ENCODE measurements at places on chromosomes 7 and 10.

- DNase-seq = no peak
Observed at GRCh38 chr7:52475001-52475582, 560.3 kb upstream of the POM121L12 start.

GRCh38 chr10:60350400-60350799 is 39.3 kb downstream of the ANK3 start:
- no peak for DNase-seq

DNA sequence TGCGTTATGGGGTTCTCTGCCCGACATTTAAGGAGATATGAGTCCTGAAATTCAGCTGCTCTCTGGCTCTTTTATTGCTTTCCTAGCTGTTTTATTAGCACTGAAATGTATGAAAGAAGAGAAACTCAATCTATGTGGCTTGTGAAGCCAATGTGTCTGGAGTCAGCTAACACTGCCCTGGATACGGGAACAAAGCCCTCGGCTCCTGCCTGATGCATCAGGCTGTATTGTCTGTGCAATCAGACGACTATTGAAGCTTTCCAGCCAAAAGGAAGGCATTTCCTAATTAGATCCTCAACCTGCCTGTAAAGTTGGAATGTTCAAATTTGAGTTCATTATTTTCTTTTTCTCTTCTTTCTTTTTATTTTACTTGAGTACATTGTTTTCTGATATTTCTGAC is 22.0 kb upstream of the TM9SF3 start:
- DNase-seq = no peak

DNA sequence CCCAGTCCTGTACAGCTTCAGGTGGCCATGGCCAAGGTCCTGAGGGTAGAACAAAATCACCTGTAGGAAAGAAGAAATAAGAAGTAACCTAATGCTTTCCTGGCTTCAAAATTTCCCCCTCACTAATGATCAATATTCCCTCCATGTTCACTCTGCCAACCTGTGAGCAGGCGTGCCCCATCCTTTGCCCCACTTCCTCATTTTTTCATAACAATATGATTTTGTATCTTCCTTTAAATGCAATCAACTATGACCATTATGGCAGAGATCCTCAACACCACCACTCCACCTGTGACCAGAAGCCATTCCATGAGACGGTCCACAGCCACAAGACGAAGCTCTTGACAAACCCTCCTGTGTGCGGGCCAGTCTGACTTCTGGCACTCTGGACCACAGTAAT is 7.0 kb downstream of the MSS51 start:
- DNase-seq = no peak

DNA sequence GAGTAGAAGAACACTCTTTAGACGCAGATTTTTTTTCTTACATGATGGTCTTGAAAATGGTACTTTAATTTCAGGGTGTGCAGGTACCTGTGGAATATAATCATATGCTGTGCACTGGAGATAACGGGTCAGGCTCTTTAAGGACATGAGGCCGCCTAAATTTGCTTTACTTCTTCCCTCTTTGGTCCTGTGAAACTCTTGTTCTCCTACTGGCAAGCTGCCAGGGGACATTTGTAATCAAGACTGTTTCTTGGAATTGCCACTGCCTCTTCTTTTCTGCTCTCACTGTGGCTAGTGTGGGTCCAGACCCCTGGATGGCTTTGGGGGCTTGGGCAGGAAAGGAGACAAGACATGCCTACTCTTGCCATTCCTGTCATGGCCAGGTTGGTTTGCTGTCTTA is 146.0 kb downstream of the SND1 start:
- DNase-seq = no peak

DNA sequence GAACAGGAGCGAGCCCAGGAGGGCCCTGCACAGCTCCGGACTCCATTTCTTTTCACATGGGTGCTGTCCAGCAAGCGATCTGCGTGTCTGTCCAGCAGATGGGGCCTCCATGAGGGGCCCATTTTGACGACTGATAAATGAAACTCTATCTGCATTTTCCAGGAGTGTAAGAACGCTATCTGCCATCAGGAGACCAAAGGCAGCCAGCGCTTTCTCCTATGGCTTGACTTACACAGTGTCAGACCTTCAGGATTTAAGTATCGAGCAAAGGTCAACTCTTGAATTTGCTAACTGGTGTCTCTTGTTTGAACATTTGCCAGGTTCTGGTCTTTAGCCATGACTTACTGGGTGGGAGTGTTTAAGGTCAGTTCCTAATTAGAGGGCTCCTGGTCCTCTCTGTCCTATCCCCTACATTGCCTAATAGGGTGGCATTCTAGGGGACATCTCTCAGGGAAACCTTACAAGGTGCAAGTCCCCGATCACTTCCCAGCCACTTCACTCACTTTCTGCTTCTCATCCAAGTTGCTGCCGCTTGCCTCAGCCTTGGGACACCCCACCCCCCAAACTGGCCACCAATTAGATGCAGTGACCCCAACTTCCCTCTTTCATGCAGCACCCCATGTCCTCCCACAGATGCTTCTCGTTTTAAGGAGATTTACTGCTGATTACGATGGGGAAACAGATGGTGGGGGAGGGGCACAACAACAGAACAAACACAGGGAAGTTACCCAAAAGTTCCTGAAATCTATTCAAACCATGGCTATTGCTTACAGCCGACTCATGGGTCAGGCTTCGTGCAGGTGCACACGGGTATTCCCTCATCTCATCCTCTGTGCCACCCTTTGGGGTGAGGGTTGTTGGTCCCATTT is 20.0 kb downstream of the VSIR start:
- DNase-seq = no peak

DNA sequence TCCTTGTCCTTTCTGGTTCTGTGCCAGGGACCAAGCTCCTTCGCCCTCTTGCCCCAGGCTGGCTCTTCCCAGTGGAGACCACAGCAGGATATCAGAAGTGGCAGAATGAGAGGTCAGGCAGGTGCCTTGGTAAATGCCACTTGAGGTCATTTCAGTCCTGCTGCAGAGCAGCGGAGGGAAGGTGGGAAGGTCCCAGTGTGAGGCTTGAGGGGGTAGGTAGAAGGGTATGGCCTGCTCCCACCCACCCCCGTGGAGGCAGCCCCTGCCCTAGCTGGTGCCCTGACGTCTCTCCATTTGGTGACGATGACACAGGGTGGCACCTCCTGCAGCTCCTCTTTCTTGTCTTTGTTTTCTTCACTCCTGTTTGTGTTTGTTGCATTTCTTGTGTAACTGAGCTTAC is 538.8 kb downstream of the TCERG1L start:
- no peak for DNase-seq

DNA sequence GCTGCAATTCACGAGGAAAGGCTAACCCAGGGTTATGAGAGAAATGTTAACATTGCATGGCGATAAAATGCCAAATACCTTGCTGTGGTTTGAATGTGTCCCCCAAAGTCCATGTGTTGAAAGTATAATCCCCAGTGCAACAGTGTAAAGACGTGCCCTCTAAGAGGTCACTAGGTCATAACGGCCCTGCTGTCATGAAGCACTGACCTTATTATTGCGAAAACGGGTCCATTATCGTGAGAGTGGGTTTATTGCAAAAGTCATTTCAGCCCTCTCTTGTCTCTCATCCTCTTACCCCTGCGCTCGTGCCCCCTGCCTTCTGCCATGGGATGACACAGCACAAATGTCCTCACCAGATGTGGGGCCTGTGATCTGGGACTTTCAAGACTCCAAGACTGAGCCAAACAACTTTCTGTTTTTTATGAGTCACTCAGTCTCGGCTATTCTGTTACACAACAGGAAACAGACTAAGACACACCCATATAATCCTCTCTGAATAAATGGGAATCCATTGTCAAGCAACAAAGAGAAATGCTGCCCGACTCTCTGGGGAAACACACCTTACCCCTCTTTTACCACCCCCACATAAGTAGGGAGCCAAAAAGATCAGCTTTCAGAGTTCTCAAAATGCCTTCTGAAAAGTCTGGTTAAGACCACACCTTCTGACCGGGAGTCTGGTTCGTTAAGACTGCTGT is 73.1 kb upstream of the UCN3 start:
- peak; percentile 34 for DNase-seq

- no peak for DNase-seq
Observed at GRCh38 chr10:28538595-28538994, 5.7 kb downstream of the WAC start.

DNA sequence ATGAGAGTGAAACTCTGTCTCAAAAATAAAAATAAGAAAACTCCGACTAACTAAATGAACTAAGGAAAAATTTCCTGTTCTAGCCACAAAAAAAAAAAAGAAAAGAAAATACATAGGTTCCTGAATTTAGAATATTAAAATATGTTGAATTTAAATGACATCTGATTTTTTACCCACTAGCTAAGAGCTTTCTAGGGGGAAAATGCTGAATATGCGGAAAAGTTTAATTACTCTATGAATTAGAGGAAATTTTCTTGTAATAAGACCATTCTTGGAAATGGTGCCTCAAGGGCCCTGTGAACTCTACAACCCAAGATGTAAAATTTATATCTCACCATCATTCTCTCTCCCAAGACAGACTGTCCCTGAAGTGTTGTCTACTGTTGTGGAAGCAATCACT is 165.0 kb upstream of the CALN1 start:
- no peak for DNase-seq

DNA sequence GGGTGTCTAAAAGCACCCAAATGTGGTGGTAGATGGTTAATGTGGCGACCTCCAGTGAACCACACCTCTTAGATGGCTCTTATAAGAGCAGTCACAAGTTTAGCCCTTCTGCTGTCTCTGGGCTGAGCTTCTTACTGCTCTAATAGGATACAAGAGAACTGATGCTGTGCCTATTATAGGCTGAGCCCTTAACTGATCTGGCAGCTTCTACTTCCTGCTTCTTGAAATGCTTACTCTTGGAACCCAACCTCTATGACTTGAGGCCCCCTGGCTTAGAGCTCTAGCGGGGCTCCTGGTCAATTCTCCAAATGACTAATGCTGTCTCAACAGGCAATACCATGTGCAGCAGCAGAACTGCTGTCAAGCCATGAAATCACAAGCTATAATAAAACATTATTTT is 35.0 kb upstream of the LSM8 start:
- DNase-seq = no peak

DNA sequence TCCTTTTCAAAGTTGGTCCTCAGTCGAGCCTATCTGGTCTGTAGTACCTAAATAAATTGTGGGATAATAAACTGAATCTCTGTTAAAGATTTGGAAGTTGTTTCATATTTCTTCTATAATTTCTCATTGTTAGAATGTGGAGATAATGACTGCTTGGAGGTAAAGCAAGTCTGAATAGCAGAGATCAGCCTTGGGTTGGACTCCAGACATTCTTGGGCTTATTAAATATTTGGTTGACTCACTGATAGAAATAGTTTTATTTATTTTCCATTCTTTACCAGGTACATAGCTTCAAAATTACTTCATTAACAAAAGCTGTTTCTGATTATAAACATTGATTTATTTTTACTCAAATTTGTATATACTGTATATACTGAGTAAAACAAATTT is 34.3 kb downstream of the TPST1 start:
- no peak for DNase-seq

GRCh38 chr7:134627109-134627774 is 19.4 kb upstream of the BPGM start:
- no peak for DNase-seq

- DNase-seq = no peak
Observed at GRCh38 chr7:134721171-134721570, 58.3 kb upstream of the CALD1 start.

DNA sequence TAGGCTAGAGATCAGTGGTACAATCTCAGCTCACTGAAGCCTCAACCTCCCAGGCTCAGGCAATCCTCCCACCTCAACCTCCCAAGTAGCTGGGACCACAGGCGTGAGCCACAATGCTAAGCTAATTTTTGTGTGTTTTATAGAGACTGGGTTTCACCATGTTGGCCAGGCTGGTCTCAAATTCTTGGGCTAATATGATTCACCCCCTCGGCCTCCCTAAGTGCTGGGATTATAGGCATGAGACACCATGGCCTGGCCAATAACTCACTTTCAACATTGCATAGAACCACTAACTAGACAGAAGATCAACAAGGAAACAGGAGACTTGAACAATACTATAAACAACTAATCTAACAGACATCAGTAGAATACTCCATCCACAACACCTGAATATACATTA is 191.7 kb downstream of the LRRN3 start:
- no peak for DNase-seq

GRCh38 chr7:39525926-39526325 is 40.3 kb upstream of the YAE1 start:
- no peak for DNase-seq

- DNase-seq = no peak
Observed at GRCh38 chr10:113131613-113132261, 181.7 kb downstream of the TCF7L2 start.

- DNase-seq = no peak
Observed at GRCh38 chr7:37018954-37019353, 294.7 kb upstream of the AOAH start.

GRCh38 chr7:90290244-90291113 is 30.6 kb downstream of the FAM237B start:
- no peak for DNase-seq

DNA sequence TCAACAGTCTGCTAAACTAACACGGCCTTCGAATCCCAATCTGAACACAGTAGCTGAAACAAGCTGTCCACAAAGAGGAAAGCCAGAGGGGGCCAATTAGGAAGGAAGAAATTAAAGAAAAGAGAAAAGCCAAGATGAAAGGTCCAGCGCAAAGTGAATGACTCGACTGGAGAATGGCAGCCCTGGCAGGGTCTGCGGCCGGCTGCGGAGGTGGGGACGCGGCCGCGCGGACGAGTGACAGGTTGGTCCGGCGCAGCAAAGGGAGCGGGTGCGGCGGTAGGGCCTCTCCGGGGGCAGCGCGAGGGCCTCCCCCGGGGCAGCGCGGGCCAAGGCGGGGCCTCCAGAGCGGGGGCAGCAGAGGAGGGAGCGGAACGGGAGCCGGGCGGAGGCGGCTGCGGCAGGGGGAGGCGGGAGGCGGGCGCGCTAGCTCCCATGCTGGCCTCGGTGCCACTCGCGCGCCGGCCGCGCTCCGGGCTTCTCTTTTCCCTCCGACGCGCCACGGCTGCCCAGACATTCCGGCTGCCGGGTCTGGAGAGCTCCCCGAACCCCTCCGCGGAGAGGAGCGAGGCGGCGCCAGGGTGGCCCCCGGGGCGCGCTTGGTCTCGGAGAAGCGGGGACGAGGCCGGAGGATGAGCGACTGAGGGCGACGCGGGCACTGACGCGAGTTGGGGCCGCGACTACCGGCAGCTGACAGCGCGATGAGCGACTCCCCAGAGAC is at the start of gene VWC2:
VWC2 (plus strand) TSS at position 421 of the 718 bp plus-strand sequence. CDS start 1,798 bp downstream, outside the sequence.
- no peak for DNase-seq

- no peak for DNase-seq
Observed at GRCh38 chr10:30538086-30538485, 91.5 kb downstream of the LYZL2 start.

GRCh38 chr10:99973190-99973589 is 36.6 kb downstream of the DNMBP start:
- no peak for DNase-seq

Data from activated CD8-positive, alpha-beta memory T cell treated with anti-CD3 and anti-CD28 coated beads, Interleukin-2, amount 50 U/mL, for 4 hours (primary cell).